ENCODE measurements at places on chromosomes 1 and 21.

DNA sequence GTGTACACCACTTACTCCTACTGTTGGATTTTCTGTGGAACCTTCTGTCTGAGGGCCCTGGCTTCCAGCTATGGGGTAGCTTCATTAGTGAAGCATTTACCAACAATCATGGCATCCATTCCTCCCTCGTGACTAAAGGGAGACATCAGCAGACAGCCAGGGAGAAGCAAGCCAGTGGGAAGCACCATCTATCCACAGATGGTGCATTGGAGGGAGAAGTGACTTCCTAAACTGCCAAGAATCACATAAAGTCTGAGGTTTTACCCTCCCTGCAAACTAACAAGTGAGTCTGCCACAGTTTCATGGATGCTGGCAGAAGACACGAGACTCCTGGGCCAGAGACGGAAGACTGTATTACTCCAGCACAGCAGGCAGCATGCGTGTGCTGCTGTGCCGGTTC, 31.4 kb downstream of the UMODL1 start:
- no peak for DNase-seq

DNA sequence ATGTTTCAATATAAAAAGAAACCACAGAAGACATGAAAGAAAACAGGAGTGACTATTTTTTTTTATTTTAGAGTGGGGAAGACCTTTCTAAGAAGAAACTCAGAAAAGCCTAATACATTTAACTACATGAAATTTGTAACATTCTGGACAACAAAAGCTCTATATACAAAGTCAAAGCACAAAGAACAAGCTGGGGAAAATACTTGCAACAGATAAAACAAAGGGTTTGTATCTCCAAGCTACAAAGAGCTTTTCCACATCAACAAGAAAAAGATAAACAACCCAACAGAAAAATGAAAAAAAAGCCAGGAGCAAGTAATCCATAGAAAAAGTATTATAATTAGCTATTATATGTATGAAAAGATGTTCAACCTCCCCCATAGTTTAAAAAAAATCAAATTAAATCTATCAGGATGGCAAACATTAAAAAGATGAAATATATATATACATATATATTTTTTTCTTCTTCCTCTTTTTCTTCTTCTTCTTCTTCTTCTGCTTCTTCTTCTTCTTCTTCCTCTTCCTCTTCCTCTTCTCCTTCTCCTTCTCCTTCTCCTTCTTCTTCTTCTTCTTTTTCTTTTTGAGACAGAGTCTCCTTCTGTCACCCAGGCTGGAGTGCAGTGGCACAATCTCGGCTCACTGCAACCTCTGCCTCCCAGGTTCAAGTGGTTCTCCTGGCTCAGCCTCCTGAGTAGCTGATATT, 49.1 kb upstream of the EPS8L3 start:
- DNase-seq = no peak

GRCh38 chr1:109307274-109308021, 637 bp upstream of the MYBPHL start:
- DNase-seq = peak; percentile 10

DNA sequence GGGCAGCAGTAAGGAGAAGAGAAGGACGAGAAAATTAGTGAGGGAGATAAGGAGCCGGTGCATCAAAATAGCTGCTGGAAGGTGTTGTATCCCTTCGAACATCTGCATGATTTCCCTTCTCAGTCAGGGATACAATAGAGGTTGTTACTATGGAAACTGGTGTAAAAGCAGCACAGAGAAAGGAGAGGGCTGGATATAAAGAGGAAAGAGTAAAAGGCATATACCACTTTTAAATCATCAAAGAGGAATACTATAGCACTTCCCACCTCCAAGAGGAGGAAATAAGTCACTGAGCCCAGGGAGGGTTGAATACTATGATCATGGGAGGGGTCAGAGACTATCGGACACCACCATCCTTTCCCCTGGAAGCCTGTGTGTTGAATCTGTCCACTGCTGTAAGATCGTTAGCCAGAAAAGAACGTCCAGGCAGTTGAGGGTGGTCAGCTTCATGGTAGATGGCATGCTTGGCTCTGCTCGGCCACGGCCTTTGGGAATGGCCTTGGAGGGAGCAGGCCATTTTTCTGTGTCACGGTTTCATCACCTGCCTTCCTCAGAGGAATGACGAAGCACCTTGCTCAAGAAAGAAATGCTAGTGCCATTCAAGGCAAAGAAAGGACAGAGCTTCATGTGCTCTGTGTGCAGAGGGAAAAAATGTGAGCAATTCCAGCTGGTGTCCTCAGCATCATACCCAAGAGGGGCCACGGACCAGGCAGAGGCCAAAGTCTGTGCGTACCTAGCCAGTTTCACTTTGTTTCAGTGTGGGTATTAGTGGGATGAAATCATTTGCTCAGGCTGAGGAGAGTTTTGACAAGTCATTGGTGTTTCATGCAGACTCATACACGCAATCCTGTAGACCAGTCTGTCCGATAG, 64.2 kb downstream of the IRF2BP2 start:
- DNase-seq = peak; percentile 29

DNA sequence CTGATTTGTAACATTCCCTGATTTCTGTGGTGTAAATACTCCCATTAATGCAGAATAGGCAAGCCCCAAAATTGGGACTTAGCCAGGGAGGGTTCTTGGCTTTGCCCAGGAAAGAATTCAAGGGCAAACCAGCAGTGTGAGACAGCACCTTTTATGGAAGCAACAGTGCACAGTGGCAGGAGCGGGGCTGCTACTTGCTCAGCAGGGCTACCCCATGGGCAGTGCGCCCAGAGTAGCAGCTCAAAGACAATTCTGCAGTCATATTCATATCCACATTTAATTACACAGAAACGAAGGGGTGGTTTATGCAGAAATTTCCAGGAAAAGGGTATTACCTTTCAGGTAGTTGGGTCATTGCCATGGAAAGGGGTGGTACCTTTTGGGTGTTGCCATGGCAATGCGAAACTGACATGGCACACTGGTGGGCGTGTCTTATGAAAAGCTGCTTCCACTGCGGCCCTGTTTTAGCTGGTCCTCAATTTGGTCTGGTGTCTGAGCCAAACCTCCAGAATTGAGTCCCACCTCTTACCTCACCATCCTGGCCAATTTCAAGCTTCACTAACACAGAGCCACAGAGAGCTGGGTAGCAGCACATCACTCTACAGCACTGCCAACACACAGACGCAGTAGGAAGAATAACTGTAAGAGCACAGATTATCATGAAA, 35.9 kb downstream of the FHAD1 start:
- no peak for DNase-seq

GRCh38 chr1:151803164-151803563, 2.1 kb downstream of the LINGO4 start:
- no peak for DNase-seq

DNA sequence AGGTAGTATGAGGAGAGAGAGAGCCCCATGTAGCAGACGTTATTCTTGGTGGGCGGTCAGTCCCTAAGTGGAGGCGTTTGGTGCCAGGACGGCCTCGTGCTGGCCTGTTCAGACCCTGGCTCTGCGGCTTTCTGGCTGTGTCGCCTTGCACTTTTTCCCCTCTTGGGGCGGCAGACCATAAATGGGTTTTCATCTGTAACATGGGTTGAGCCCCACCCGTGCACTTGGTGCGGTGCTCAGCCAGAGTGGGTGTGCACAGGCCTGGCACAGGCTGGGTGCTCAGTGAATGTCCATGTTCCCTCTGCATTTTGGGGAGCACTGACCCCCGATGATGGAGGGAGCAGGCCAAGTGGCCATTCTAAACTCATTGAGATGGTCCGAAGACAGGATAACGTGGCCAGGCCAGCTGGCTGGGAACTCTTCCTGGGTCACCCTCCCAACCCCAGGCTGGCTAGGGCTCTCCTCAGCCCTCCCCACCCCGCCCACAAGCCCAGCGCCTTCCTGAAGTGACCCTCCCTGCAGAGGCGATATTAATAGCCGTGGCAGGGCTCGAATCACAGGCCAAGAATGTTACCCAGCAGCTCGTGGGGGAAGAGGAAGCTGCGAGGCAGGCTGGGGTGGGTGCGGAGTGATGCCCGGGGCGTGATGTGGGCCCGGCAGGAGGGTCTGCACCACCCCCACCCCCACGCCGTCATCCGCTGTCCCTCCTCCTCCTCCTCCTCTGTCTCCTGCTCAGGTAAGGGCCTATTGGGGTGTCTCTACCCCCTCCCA, 78.5 kb downstream of the ARHGEF10L start:
- DNase-seq = no peak

DNA sequence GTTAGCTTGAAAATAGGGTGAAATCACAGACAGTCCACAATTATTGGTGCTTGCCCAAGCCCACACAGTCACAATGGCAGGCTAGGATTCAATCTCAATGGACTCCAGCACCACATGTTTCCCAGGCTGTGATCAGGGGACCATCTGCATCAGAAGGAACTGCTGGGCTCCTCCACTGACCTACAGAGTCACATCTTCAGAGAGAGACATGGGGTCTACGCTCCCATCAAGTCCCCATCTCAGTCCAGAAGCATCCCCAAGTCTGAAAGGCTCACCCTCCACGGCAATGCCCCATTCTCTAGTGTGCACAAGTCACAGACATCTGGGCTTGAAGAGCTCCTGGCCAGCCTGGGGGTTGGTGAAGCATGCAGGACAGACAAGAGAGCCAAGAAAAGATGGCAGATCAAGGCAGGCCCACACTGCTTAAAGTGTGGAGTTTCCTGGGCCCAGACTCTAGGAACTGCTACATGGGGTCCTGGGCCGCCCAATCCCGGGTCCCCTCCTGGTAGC, 262.5 kb downstream of the NPHP4 start:
- no peak for DNase-seq

Data from NCI-H1417 treated with DMSO at 0.1 percent for 48 hours (cell line).